Fibroblast of skin of left biceps (primary cell): ENCODE measurements at places on chromosomes 5 and 9.
A peak's percentile ranks its signal among the peaks of the same experiment; 100 is the strongest.

DNA sequence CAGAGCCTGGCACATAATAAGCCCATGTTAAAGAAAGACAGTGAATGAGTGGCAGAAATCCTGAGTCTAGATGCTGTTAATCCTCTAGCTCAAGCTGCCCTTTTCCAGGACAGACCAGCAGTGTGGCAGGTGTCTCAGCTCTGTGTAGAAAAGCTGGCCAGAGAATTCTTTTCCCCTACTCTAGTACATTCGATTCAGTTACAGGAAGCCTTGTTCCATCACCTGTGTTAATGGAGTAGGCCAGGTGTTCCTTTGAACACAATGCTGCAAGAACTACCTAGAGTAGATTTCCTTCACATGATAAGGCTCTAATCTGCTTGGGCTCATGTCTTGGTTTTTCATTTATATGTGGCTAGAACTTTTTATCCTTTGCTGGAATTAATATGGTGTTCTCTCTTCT is 52.5 kb downstream of the NUP214 start:
- DNase-seq: no peak

DNA sequence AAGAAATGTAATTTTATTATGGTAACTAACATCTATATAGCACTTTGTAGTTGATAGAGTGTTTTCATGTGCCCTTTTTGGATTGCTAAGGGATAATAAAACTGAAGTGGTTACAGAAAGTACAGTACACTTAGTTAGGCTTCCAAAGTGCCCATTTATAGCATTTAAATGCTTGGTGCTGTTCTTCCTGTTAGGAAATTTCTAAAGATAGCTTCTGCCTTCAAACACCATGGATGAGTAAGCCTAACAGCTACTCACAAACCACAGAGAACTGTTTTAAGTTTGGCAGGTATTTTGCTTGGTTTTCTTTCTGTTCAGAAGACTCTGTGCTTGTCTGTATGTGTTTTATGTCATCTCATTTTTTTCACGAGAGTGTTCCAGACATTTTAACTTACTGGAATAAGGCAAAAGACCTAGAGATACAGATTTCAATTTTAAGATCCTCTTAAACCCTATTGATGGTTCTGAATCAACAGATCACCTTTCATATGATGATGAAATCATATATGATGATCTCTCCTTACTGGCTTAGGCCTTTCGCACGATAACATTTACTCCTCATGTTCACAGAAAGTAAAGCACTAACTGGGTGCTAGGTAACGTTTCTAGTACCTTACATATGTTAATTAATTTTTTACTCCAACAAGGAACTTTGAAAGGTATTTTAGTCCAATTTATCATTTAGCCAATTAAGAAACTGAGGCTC is 4.4 kb downstream of the RIMOC1 start:
- no peak for DNase-seq

DNA sequence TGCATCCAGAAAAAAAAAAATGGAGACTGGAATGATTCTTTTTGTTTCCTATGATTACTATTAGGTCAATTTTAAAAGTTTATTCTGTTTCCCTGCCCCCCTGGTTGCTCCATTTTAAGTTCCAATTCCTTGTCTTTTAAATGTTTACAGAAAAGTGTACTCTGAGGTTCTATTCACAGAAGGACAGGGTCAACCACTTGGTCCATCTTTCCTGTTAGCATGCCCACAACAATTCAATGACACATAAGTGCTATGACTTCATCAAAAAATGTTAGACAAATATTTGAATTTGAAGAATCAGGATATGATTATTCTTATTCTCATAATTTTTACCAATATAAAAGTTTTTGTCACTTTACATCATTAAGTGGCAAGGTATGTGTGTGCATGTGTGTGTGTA is 123.7 kb downstream of the PDE4D start:
- DNase-seq: no peak

GRCh38 chr9:114434878-114435311 is 47.1 kb upstream of the AKNA start:
- DNase-seq: no peak

GRCh38 chr9:30591461-30591860 is 1793.0 kb upstream of the ACO1 start:
- no peak for DNase-seq

GRCh38 chr5:134555890-134556311 is 30.4 kb downstream of the JADE2 start:
- DNase-seq: no peak

GRCh38 chr9:138101444-138102234 is 224.1 kb downstream of the CACNA1B start:
- no peak for DNase-seq

GRCh38 chr5:173699966-173700365 is 83.5 kb upstream of the BOD1 start:
- no peak for DNase-seq

DNA sequence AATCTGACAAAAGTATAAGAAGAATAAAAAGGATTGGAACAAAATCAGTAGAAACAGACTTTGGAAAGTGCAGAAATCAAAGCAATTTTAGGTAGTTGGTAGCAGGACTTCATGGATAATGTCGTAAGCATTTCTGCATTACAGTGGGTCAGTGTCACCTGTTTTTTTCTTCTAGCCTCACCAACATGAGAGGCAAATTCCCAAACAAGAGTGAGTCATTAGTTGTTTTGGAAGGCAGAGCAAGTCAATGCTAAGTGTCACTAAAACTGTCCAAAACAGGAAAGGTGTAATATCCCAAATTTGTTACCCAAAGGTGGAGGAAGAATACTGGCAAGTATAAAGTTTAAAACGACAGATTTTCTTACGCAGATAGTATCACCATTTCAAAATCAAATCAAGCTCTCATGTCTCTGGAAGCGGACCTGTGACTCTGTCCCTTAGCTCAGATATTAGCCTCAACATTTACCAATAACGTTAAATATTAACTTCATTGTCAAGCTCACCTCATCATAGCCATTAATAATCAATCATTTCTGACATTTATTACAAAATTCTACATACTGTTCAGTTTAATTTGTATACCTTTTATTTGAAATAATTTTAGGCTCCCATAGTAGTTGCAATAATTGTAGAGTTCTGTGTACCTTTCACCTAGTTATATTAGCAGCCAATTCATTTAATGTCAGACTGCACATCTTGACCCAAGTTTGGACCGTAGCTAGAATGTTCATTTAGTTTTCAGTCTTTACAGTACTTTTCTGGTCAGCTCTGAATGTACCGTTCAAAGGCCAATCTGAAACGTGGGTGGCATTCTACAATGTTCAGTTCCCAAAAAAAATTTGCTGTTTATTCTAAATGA is 901.2 kb upstream of the COX7C start:
- DNase-seq: no peak

DNA sequence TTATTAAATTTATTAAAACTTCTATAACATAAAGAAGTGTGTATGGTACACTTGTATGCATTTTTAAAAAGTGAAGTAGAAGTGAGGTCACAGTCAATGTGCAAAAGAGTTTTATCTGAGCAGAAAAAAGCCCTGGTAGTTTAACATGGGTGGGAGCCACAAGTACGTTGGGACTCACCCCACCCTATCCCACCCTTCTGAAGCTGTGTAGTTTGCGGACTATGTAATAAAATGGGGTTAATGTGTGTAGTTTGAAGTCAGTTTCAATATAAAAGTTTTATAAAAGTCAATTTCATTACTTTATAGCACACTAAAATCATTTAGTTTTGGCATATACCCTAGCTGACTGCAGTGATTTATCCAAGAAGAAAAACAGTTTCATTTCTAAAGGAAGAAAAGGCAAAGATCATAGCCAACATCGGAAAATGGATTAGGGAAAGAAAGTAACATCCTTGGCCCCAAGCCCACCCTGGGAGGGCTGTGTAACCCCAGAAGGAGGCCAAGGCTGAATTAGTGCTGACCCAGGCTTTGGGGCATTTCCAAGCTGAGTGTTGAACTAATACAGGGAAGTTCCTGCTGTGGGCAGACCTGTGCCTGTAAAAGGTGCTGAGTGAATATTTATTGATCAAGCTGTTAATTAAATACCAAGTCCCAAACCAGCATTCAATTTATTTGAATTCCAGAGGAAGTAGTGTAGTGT is 398.6 kb upstream of the ADAMTSL1 start:
- no peak for DNase-seq

DNA sequence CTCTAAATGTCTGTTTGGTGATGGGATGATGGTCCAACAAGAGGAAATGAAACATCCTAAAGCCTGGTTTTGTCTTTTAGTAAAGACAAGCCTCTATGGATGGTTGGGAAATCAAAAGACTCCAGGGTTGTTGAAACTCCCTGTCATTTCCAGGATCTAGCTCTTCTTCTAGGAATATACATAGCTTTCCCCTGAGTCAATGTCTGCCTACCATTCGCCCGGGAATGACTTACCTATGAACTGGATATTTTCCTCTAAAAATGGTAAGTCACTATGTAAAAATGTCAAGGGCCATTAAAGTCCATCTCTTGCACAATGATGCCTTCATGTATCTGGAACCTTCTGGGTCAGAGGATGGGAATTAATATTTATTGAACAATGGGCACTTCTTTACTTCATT is 11.1 kb upstream of the KIF12 start:
- peak; percentile 71 for DNase-seq

- no peak for DNase-seq
Observed at GRCh38 chr5:143755966-143756365, 56.0 kb upstream of the HMHB1 start.

GRCh38 chr9:91604451-91605179 is 181.0 kb upstream of the NFIL3 start:
- DNase-seq: no peak

DNA sequence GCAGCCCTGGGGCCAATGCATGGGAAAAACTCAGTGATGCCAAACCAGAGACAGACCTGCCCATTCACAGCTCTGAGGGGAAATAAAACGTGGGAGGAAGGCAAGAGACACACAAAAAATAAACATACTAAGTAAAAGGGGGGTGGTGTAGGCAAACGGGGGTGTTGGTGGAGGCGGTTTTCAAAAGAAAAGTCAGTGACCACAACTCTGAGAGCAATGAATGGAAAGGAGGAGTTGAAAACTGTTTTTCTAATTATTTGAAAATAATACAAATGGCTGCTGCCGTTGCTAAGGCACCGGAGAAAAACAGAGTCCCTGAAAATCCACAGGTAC is 293.5 kb downstream of the EFNA5 start:
- no peak for DNase-seq

- DNase-seq: no peak
Observed at GRCh38 chr5:9335269-9335668, 210.6 kb downstream of the SEMA5A start.
